Activated naive CD8-positive, alpha-beta T cell treated with anti-CD3 and anti-CD28 coated beads, Interleukin-2, amount 10 ng/mL, durations not matched to agents 7 days and 5 days (primary cell): ENCODE measurements at places on chromosomes 2 and 18. TPM values are rescaled to one million over a fixed set of nuclear protein-coding genes. Genes with fewer than 3 reads are reported as not detected.

DNA sequence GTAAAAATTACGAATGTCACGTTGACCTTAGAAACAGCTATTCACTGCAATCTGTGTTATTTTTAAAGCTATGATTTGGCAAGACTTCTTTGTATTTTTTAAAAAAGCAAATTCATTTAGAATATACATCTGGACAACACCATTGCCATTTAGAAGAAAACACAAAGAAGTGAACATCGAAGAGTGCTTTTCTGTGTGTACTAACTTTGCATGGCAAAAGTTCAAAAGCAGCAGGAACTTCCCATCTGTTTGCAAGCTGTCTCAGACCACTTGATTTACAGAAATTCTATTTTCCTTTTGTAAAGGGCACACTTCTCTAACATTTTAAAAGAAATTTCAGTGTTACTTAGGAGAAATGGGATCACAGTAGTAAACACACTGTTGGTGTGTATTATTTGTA lies 145.9 kb downstream of the CALCRL start:
- no peak overlapping the region for H3K4me3 ChIP-seq
- H3K27me3 ChIP-seq = no peaks in the 10 kb centered on the region
- H3K27ac ChIP-seq = no peak overlapping the region
- H3K4me1 ChIP-seq = no peaks in the 10 kb centered on the region
- no peaks in the 10 kb centered on the region for H3K36me3 ChIP-seq

GRCh38 chr2:76326636-76327035 lies 615.9 kb upstream of the GCFC2 start:
- H3K27ac ChIP-seq = no peak overlapping the region
- no peak overlapping the region for H3K4me3 ChIP-seq
- no peaks in the 10 kb centered on the region for H3K27me3 ChIP-seq
- DNase-seq = no peak
- H3K4me1 ChIP-seq = no peaks in the 10 kb centered on the region
- no peaks in the 10 kb centered on the region for H3K36me3 ChIP-seq

DNA sequence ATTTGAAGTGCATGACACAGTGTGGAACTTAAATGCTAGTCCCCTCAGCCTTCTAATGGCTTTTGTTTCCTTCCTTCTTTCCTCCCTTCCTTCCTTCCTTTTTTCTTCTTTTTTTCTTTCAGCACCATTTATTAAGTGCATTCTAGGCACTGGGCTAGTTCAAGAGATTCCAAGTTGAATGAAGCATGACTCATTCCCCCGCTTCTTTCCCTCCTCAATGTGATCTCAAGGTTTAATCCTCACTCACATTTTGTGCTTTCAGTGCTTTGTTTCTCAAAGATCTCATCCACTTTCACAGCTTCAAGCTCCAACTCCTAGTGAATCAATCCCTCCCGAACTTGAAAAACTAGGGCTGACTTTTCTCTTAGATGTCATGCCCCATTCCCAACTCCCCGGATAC lies 90.1 kb downstream of the LBH start:
- H3K4me1 ChIP-seq = peaks cover 26% of the 10 kb centered on the region
- no peak overlapping the region for H3K27ac ChIP-seq
- no peak overlapping the region for H3K4me3 ChIP-seq
- DNase-seq = no peak
- peaks cover 6% of the 10 kb centered on the region for H3K36me3 ChIP-seq

DNA sequence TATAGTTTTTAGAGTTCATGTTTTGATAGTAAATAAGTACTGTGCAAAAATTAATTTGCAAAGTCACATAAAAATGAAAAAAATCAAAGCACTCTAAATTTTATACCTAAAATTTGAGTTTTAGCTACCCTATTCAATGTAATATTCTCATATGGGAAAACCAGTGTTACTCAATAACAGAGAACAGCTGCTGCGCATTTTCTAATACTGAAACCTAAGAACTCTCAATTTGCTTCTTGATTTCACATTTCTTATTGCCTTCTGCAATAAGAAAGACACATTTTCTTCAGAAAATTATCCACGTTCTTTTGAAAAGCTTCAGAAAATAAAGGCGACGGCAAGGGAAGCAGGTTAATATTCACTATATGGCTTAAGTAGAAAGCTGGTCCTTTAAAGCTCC lies 199.1 kb upstream of the CCDC150 start:
- H3K4me3 ChIP-seq = no peak overlapping the region
- peaks cover 28% of the 10 kb centered on the region for H3K27me3 ChIP-seq
- DNase-seq = no peak

DNA sequence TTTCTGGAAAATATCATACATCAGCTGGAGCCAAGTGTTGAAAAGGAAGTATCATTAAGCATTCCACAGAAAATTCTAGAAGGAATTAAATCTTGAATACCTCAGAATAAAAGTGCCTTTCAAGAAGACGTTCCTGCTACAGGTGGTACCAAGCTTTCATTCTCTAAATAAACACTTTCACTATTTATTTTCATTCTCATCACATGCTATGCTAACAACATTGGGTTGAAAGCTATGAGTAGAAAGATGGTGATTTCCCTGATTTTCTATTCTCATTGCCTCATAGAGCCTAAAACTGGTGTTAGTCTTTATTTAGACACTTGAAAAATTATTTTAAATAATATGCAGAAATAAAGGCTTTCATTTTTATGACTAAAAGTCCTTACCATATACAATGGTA lies 324.7 kb downstream of the LRP1B start:
- no peak overlapping the region for H3K27ac ChIP-seq
- no peaks in the 10 kb centered on the region for H3K27me3 ChIP-seq
- no peaks in the 10 kb centered on the region for H3K4me1 ChIP-seq
- no peak for DNase-seq

DNA sequence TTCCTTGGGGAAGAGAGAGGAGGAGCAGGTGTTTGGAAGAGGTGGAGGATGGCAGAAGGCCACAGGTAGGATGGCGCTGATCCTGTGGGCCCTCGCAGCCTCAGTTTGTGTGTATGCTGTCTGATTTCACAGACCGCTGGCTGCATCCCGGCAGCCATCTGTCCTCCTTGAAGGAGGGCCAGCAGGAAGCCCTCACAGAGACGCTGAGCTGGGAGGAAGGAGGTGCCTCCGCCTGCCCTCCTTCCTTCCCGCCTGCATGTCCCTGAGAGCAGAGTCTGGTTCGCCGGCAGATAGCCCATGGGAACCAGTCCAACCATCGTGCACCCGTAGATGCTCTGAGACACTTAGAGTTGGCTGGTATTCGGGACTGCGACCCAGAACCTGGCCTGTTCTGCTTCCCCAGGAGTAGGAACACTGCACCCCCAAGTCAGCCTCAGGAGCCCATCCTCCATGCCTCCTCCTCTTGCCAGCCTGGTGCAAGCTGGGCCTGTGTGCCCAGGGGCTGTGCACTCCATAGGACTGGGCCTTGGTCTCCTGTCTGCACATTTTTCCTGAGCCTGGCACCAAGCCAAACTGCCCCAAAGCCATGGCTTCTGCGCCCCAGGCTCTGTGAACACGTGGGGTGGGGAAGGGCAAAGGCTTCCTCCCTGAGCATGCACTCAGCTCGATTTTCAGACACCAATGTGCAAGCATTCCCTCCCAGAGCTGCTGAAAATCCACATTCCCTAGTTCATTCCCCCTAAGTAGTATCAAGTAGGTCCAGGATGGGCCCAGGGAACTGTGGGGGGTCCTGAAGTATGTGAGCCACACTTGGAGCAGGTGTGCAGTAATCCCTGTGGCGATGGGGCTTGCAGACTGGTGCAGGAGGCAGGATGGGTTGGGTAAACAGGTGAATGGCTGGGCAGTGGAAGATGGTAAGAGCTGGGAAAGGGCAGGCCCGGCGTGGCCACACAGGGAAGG lies 115.6 kb downstream of the SEPTIN10 start:
- H3K27ac ChIP-seq = no peak overlapping the region
- no peak for DNase-seq
- H3K27me3 ChIP-seq = no peaks in the 10 kb centered on the region
- H3K4me3 ChIP-seq = no peak overlapping the region
- no peaks in the 10 kb centered on the region for H3K36me3 ChIP-seq

GRCh38 chr2:74513605-74514367 lies 464 bp upstream of the TLX2 start:
- H3K36me3 ChIP-seq = peaks cover 5% of the 10 kb centered on the region
- peak; percentile 55 for DNase-seq
- no peak overlapping the region for H3K27ac ChIP-seq
- H3K4me3 ChIP-seq = peak overlapping the region; percentile 39

Gene ARHGAP25
- total RNA-seq = 109 TPM

Gene POTEC
- total RNA-seq = not detected

Gene ZNF24
- 63.2 TPM for total RNA-seq

DNA sequence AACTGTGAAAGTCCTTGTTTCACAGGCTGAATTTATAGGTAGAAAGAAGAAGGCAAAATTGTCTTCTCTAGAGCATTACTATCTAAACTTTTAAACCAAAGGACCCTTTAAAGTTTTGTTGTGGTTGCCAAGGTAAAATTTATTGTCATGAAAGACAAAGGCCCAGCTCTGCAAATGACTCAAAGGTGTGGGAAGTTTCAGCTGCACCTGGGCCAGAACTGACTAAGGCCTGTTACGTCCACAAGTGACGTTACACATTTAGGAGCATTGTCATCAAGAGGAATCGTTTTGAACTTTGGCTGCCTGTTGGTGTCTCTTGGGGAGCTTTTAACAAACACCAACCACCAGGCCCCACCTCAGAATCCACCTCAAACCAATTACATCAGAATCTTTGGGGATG lies 8.1 kb upstream of the DSC3 start:
- no peak overlapping the region for H3K4me3 ChIP-seq
- H3K4me1 ChIP-seq = no peaks in the 10 kb centered on the region
- DNase-seq = no peak
- no peak overlapping the region for H3K27ac ChIP-seq
- peaks cover 2% of the 10 kb centered on the region for H3K27me3 ChIP-seq

DNA sequence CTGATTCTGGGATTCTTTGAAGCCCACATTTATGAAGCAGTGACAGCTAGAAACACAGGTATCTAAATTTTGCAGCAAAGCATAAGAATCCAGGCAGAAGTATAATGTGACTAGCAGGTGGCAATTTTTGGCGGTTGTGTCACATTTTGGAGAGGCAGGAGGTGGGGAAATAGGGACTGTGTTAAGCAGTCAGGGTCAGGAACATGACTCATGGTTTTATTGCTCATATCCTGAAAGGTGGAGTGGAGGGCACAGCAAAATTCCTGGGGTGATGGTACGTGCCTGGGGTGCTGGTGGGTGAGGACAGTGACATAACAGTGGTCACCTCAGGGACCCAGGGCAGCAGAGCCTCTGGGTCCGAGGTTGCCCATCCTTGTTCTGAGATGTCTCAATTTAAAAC lies 63.5 kb upstream of the TTN start:
- H3K4me1 ChIP-seq = peaks cover 18% of the 10 kb centered on the region
- no peak for DNase-seq
- peaks cover 2% of the 10 kb centered on the region for H3K27me3 ChIP-seq
- H3K4me3 ChIP-seq = no peak overlapping the region
- no peak overlapping the region for H3K27ac ChIP-seq
- peaks cover 10% of the 10 kb centered on the region for H3K36me3 ChIP-seq

- H3K4me3 ChIP-seq = no peak overlapping the region
- peaks cover 15% of the 10 kb centered on the region for H3K27me3 ChIP-seq
- H3K36me3 ChIP-seq = no peaks in the 10 kb centered on the region
- DNase-seq = no peak
- H3K27ac ChIP-seq = no peak overlapping the region
These were observed 184.1 kb upstream of the GLI2 start for GRCh38 chr2:120551522-120551921.

- DNase-seq = no peak
- peak overlapping the region; percentile 88 for H3K4me3 ChIP-seq
- H3K27ac ChIP-seq = peak overlapping the region; percentile 95
- H3K36me3 ChIP-seq = peaks cover 13% of the 10 kb centered on the region
These were observed 88.4 kb upstream of the STK17B start for GRCh38 chr2:196259507-196260481.

Gene TMEM198
- total RNA-seq = 1.1 TPM

Gene QPCT
- total RNA-seq = 1.1 TPM

GRCh38 chr2:17634997-17635396 lies 94.5 kb downstream of the VSNL1 start:
- H3K27me3 ChIP-seq = no peaks in the 10 kb centered on the region
- H3K4me3 ChIP-seq = no peak overlapping the region
- H3K27ac ChIP-seq = no peak overlapping the region
- DNase-seq = no peak
- H3K36me3 ChIP-seq = no peaks in the 10 kb centered on the region

GRCh38 chr2:38467768-38468455 lies 90.8 kb upstream of the ATL2 start:
- H3K27ac ChIP-seq = no peak overlapping the region
- H3K36me3 ChIP-seq = no peaks in the 10 kb centered on the region
- H3K4me1 ChIP-seq = peaks cover 5% of the 10 kb centered on the region
- H3K27me3 ChIP-seq = peaks cover 3% of the 10 kb centered on the region
- H3K4me3 ChIP-seq = no peak overlapping the region

- no peak overlapping the region for H3K4me3 ChIP-seq
- H3K27ac ChIP-seq = no peak overlapping the region
- no peak for DNase-seq
- H3K27me3 ChIP-seq = no peaks in the 10 kb centered on the region
- H3K36me3 ChIP-seq = peaks cover 12% of the 10 kb centered on the region
These were observed 10.6 kb downstream of the TLK1 start for GRCh38 chr2:171149986-171150693.
